ENCODE measurements at places on chromosomes 16 and 17.

DNA sequence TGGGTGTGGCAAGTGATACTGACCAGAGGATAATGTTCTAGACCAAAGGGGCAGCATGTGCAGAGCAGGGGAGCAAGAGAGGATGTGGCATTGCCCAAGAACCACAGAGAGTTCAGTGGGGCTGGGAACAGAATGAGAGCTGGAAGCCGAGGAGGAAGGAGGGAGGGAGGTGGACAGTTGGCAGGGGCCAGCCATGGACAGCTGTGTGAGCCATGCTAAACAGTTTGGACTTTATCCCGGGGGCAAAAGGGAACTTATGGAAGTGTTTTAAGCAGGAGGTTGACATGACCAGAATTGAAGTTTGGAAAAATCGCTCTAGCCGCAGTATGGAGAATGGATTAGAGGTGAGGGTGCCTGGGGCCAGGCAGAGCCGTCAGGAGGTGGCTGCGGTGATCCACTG lies 29.4 kb upstream of the TMEM132E start:
- DNase-seq = no peak

GRCh38 chr17:37450112-37450511 lies 39.6 kb upstream of the DUSP14 start:
- no peak for DNase-seq

DNA sequence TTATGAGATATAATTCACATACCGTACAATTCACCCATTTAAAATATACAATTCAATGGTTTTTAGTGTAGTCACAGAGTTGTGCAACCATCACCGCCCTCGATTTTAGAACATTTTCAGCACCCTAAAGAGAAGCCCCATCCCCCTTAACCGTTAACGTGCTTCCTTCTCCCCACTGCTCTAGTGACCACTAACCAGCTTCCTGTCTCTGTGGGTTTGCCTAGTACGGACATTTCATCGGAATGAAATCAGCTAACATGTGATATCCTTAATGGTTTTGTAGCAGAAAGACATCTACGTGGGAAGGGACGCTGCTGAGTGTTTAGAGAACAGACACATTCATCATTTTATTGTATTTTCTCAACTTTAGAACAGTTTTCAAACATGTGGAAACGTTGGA lies 80.8 kb upstream of the HSBP1 start:
- DNase-seq = no peak

- no peak for DNase-seq
These were observed 7.4 kb downstream of the ZNF423 start for GRCh38 chr16:49848530-49848929.

DNA sequence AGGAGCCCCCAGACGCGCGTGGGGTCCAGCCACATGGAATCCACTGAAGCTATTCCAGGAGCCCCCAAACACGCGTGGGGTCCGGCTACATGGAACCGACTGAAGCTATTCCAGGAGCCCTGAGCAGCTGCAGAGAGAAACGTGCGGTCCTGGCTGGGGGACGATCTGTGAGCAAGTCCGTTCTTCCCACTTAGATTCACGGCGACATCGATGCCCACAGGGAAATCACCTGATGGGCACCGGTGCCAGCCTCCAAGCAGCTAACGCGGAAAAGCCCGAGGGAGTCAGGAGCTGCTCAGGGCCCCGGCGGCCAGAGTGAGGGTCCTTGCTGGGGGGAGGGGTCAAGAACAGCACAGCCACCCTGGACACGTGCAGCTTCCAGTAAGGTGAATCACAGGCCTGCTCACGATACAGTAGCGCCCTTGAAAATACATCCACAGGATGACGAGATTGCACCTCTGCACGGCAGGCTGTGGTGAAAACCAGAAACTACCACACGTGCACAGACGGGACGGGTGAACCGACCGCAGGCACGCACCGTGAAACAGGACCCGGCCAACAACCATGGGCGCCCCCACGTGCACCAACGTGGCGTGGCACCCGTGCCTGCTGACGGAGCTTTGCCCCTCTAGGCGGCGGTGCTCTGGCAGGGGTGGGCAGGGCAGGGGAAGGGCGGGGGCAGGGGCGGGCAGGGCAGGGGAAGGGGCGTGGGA lies 77.7 kb upstream of the GNG13 start:
- DNase-seq = no peak

DNA sequence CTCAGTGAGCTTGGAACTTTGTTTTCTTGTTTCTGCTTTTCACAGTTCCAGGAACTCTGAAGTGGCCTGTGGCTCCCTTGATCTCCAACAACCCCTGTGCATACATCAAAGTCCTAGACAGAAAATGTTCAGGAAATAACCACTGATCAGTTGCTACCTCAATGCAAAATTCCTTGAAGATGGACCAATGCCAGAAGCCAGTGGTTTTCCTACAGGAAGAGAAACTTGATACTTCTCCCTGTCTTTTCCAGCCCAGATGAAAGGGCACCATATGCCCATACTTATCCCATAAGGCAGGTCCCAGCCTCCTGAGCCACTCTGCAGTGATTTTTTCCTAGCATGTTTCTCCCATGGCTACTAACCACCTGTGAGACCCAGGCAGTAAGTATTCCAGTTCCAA lies 12.3 kb upstream of the CDRT4 start:
- DNase-seq = no peak

DNA sequence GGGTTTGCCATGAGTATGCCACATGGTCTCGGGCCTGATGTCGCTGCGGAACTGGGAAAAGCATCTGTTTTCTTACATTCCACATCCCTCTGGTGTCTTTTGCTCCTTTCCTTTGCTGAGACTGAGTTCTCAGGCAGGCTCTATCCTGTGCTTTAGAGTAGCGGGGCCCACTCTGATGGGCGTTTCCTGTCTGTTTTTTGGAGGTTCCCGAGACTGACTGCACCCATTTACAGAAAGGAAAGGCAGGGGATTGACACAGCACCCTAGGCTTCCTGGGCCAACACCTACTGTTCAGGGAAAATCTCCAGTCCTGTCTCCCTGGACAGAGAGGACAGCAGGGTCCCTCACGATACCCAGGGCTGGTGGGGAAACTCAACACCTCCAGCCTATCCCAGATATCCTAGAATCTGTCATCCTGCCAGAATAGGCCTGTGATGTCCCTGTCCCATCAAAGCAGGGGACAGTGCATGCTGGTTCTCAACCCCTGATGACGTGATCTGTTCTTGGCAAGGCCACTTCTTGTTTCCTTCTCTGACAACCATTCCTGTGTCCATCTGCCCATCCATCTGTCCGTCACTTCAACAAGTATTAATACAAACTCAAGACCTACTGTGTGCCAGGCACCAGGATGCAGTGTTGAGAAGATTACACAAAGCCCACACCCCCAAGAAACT lies 42.2 kb downstream of the ACTG1 start:
- no peak for DNase-seq

- DNase-seq = no peak
These were observed at the start of gene CBFA2T3 for GRCh38 chr16:88977018-88977811. Gene CBFA2T3, minus strand, starts transcription at chr16:88977207. Its CDS starts 400 bp downstream, at chr16:88976807.

GRCh38 chr17:30253312-30253711 lies 17.8 kb upstream of the SLC6A4 start:
- DNase-seq = no peak

DNA sequence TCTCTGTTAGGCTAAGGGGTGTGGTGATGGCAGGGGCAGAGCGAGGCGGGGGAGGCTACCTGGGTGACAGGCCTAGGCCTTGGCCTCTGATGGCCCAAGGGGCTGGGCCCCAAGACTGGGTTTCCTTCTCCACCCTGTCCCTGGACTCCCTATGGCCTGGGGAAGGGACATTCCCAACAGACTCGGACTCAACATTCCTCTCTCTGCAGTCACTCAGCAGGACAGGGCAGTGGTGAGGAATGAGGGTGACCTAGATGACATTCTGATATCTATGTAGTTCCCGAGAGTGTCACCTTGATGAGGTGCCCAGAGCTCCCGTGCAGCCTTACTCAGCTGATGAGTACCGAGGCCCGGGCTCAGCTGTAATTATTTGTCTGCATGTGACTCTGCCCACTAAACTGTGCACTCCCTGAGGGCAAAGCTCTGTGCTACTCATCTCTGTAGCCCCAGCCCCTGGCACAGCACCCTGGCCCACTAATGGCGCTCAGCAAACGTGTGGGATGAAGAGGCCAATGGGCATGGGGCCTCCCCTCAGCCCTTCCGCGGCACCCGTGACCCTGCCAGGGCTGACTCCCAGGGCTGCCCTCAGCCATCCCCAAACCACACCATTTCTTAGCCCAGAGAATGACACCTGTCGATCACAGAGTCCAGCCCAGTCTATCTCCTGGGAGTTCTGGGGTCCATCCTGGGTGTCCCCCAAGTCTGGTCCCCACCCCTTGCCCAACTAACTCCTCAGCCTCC lies 2.2 kb downstream of the PLCD3 start:
- DNase-seq = no peak

GRCh38 chr17:82804442-82805191 lies 35.2 kb downstream of the ZNF750 start:
- DNase-seq = no peak

DNA sequence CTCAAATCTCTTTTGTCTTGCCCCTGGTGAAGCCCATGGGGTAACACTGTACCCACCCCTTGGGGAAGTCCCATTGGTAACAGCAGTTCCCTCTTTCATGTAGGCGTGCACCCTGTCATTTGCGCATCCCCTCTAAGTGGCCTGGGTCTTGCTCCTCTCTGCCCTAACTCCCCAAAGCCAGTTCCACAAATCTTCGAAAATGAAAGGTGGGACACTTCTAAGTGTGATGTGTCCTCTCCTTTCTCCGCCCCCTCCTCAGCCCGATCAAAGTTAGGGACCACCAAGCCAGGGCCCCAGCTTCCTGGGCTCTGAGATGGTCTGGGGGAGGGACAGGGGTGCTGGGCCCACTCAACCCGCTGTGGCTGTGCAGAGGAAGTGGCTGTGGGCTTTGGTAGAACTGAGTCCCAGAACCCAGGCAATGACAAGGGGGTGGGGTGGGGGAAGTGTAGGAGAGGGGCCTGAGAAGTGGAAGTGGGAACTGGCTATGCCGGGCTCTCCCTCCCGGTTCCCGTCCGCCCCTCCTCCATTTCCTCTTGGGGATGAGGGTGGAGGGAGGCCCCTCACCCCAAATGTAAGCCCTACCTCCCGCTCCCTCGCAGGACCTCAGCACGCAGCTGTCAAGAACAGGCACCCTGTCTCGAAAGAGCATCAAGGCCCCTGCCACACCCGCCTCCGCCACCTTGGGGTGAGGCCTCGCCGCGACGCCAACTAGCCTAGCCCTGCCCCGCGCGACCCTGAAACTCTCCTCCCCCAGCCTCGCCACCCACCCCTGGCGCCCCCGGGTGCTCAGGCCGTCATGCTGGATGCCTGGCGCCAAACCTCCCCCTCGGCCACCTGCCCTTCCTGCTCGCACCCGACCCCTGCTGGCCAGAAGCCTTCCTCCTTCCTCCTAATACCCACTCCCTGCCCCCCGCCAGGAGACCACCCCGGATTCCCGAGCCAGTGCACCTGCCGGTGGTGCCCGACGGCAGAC lies 8.7 kb downstream of the ABI3 start:
- DNase-seq = no peak

- no peak for DNase-seq
These were observed 8.6 kb downstream of the KRT10 start for GRCh38 chr17:40813804-40814203.
